ENCODE measurements at places on chromosomes 4 and X. TPM values are rescaled to one million over a fixed set of nuclear protein-coding genes. Genes with fewer than 3 reads are reported as not detected.

Gene SMARCA1
- 58.4 TPM for total RNA-seq

Gene FATE1
- not detected for total RNA-seq

Gene VCX3A
- not detected for total RNA-seq

Gene TRAM1L1
- total RNA-seq: 5.3 TPM

Gene SPANXD
- total RNA-seq: not detected

Gene TIMP1
- total RNA-seq: 245 TPM

Gene AFM
- not detected for total RNA-seq

Gene MAP3K15
- not detected for total RNA-seq

Gene AMBN
- total RNA-seq: not detected

Gene SLC39A8
- total RNA-seq: 30.1 TPM

Gene PAGE4
- not detected for total RNA-seq

Gene GPRASP1
- 0.87 TPM for total RNA-seq

Gene CTSO
- 10.7 TPM for total RNA-seq

Gene PRKG2
- 0.03 TPM for total RNA-seq

Gene SERTM2
- not detected for total RNA-seq

Gene ALAS2
- not detected for total RNA-seq

Gene KIAA1210
- total RNA-seq: not detected

Gene FGF5
- total RNA-seq: 2.5 TPM

Gene TREX2
- 0.39 TPM for total RNA-seq

Gene PF4V1
- not detected for total RNA-seq

All from SJSA1 (cell line).